Stimulated activated CD8-positive, alpha-beta memory T cell treated with anti-CD3 and anti-CD28 coated beads, Interleukin-7, amount 100 ng/mL, for 24 hours (primary cell): ENCODE measurements at places on chromosomes 7 and 10.

GRCh38 chr10:6185039-6185716, 17.6 kb upstream of the PFKFB3 start:
- DNase-seq = no peak

DNA sequence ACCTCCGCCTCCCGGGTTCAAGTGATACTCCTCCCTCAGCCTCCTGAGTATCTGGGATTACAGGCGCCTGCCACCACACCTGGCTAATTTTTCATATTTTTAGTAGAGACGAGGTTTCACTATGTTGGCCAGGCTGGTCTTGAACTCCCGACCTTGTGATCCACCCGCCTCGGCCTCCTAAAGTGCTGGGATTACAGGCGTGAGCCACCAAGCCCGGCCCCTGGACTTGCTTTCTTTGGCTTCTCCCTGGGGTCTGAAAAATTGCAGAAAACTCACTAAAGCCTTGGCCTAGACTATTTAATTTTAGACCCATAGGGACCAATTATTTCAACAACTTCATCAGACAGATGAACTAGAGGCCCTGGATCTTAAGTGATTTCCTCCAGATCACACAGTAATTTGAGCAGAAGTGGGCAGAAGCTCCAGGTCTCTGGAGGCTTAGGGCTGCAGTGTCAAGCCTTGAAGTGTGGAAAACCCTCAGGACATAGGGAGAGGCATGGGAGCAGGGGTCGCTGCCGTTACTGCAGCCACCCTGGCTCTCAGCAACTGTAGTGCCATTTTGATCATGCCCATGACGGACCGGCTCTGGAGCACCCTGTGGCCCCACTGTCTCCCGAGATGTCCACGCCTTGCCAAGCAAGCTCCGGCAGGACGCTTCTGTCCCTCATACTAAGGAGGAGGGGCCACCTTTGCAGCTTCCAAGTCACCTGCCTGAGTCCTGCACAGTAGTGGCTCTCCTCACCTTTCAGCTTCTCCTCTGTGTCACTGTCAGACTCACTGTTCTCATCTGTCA, 72.4 kb downstream of the DENND2A start:
- no peak for DNase-seq

- no peak for DNase-seq
Measured at GRCh38 chr7:36287371-36288241, 102.1 kb upstream of the ANLN start.

DNA sequence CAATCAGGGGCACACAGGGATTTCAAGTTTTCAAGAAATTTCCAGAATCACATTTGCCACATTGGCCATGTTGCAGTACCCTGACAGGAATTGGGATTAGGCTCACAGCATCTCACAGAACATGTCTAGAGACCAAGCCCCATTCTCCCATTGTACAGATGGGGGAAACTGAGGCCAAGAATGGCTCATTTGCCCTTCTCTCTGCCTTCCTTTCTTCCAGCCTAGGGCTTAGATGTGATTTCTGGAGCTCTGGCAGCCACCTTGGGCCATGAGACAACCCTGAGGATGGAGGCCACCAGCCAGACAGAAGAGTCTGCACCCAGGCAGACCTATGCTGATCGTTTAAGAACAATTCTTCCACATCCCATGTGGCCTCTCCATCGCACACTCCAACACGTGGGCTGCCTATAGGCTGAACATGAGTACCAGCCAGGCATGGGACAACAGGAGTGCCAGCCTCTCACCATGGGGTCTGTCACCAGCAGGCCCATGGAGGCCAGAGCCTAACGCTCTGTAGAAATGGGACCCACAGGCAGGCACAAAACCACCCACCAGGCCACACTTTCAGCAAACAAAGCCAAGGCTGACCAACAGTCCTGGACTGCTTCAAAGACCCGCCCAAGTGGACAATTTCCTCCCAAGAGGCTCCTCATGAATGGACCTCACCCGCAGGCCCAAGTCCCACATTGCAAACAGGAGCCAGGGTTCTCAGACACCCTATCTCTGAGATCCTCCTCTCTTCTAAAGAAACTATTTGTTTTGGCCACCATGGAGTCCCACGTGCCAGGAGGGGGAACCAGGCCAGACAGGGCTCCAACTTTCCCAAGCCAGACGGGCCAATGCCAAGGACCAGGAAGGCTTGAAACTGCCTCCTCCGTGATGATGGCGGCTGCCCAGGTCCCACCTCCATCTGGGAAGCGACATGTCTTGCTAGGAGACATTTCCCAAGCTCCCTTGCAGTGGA, 20.7 kb downstream of the PDGFA start:
- no peak for DNase-seq

- DNase-seq = no peak
Measured at GRCh38 chr7:66296557-66296956, 91.4 kb downstream of the TPST1 start.

DNA sequence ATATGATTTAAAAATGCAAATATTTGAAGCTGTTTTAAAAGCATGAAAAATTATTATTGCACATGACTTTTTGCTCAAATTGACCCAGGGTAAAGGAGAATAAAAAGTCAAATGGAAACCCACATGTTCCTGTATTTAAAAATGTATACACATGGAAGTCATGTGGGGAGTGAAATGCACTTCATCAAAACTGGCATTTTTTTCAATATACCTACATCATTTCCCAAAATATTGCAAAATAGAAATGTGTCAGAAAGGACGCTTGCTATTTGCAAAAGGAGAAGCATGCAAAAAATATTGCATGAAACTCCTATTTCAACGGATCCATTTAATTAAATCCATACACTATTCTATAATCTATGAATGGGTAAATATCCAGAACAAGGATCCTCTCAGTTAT, 117.0 kb downstream of the POU6F2 start:
- no peak for DNase-seq

GRCh38 chr10:78458983-78459638, 425.4 kb downstream of the RPS24 start:
- no peak for DNase-seq

DNA sequence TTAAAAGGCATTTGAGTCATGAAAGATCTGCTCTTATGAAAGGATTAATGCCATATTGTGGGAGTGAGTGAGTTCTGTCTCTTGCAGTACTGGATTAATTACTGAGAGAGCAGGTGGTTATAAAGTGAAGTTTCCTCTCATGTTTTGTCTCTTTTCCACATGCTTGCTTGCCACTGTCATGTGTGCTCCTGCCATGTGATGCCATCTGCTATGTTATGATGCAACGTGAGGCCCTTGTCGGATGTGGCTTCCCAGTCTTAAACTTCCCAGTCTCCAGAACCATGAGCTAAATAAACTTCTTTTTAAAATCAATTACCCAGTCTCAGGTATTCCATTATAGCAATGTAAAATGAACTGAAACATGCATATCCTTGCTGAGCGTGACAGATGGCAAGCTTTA, 22.7 kb upstream of the TCTN3 start:
- DNase-seq = no peak

GRCh38 chr7:17983221-17984062, 43.1 kb upstream of the SNX13 start:
- no peak for DNase-seq

GRCh38 chr10:27844223-27844622, 98.6 kb upstream of the MKX start:
- DNase-seq = no peak

DNA sequence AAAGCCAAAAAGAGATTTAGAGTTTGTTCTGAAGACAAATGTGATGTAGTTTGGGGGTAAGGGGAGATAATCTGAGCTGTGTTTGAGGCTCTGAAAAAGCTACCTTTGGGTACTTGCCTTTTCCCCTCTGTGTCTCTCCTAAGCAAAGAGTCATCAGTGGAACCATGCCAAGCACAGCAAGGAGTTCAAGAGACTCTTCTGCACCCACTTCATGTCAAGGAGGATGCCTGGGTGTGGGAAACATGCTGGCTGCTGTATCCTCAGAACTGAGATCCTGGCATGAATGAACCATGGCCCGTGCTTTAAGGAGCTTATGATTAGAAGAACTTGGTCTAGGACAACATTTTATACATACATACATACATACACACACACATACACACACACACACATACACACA, 142.9 kb downstream of the NOC3L start:
- no peak for DNase-seq

GRCh38 chr7:127818306-127818705, 166.3 kb downstream of the SND1 start:
- no peak for DNase-seq

DNA sequence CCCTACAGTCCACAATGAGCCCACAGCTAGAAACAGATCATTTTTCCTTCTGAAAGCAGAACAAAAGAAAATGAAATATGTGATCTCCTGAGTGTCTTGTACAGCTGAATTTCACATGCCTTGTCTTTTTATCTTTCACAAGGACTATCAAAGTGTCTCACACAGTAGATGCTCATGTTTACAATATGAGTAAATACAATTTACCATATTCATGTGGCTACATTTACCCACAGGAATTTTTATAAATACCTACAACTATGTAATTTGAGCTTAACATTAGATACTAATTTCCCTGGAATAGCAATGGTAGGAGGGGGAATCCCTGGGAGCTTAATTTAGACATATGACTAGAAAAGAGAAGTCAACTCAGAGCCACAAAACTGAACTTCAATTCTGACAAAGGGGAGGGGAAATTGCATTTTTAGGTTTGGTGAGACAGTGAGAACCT, 186.2 kb downstream of the MACC1 start:
- DNase-seq = no peak

DNA sequence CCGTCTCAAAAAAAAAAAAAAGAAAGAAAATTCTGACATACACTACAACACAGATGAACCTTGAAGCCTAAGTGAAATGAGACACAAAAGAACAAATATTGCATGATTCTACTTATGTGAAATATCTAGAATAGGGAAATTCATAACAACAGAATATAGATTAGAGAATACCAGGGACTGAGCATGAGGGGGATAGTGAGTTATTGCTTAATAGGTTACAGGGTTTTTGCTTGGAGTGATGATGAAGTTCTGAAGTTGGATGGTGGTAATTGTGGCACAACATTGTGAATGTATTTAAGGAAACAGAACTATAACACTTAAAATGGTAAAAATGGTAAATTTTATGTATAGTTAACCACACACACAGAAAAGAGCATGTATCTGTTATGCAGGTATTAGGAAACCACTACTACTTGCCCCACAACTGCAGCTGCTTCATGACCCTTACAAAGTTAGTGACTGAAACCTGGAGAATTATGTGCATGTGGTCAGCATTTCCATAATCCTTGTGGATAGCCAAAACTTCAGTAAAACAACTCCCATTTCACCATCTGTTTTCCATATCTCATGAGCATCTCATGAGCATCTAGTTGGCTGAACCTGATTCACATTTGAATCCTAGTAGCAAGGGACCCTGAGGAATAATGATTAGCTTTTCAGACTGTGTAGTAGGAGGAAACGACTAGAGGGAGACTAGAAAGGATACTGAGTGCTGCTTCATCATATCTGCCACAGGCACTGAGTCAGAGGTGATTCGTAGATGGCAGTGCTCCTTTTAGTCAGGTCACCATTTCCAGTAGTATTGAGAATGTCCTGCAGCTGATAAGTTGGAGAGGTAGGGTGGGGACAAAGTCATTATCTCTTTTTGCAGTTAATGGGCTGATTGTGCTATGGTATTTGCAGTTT, 26.3 kb downstream of the SAMD8 start:
- DNase-seq = no peak

DNA sequence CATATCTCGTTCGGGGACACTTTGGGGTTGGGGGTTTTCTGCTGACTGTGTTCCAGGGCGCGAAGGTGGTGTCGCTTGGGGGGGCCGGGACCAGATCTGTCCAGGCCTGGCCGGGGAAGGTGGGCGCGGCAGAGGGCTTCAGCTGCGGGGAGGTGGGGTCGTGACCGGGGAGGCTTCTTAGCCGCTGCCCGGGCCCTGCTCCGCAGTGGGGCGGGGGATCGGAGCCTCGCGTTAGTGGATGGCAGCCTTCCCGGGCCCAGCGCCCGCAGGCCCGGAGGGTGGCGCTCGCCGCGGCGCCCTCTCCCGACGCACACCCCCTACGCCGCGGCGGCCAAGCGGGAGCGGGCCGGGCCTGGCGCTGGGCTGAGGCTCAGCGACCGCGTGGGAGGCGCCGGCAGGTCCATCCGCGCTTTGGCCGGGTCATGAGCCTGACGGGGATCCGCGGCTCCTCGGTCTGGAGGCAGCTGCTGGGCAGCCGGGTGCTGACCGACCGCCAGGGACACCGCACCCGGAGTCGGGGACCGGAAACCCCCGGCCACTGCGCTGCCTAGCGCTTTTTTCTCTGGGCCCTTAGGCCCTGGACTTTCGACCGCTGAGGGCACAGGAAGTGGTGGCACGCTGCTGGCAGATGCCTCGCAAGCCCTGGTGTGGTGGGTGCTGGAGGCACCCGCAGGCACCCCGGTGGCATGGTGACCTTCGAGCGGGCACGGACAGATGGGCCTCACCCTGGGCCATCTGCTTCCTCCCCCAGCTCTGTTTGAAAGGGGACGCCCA, 1.2 kb downstream of the AGAP3 start:
- DNase-seq = no peak

GRCh38 chr7:28533267-28533666, 120.9 kb downstream of the CREB5 start:
- DNase-seq = no peak

DNA sequence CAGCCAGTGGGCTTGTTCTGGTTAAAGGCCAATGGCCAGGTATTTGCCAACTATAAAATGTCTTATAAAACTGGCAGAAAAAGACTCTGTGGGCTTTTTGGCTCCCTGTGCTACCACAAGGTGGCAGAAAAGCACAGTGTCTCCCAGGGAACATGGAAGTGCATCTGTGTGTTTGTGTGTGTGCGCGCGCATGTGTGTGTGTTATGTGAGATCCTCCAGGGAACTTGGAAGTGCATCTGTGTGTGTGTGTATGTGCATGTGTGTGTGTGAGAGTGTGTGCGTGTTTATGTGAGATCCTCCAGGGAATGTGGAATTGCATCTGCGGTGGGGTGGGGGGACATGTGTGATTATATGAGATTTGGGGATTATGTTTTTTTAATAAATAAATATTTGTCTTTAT, 30.2 kb upstream of the ABI1 start:
- peak; percentile 15 for DNase-seq

DNA sequence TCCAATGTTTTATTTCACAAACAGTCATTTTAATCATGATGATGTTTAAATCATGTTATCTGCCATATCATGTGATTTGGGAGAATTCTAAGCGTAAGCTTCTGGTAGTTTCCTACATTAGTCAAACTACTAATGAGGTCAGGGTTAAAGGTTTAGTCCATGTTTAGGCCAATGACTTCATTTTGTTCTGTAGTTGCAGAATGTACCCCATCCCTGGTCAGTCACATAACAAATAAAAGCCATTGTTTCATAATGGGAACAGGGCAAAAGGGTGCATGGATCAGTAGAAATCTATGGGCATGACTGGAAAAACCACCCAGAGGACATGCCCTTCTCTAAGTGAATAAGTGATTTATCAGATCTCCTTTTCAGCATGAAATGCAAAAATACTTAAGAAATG, 138.4 kb upstream of the ABCB5 start:
- DNase-seq = no peak
